Stimulated activated naive CD4-positive, alpha-beta T cell (primary cell): ENCODE measurements at places on chromosomes 1 and 21.

- DNase-seq, result no peak
Observed at GRCh38 chr1:89354205-89354604, 9.7 kb upstream of the GBP6 start.

DNA sequence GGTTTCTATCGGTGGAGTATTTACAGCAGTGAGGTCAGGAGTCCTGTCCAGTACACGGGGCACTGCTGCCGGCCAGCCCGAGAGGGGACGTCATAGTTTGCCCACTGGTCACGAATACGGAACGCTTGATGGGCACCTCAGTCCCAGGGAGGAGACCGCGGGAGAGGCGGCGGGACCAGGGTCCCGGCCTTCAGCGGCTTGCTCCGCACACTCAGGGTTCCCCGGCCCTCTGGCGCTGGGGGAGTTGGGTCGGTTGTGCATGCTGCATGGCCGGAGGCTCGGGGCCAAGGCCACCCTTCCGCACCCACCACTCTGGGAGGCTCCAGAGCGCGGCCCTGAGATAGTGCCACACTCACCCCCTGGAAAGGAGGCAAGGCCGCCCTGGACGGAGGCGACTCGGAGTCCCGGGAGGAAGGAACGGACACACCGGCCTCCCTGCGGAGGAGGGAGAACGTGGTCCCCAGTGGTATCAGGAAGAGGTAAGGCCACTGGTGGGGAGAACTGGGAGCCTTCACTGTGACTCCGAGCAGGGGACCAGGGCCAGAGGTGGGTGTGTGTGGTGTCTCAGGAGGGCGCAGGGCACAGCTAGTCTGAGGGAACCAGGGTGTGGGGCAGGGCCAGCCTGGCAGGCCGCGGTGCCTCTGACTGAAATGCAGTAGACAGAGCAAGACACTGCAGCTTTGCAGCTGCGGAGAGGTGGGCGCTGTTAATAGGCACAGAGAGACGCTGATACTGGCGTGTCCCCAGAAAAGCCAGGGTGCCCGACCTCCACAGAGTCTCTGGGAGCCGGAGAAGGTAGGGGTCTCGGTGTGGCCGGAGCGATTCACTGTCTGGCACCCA lies 28.6 kb upstream of the PRSS38 start:
- DNase-seq, result no peak

DNA sequence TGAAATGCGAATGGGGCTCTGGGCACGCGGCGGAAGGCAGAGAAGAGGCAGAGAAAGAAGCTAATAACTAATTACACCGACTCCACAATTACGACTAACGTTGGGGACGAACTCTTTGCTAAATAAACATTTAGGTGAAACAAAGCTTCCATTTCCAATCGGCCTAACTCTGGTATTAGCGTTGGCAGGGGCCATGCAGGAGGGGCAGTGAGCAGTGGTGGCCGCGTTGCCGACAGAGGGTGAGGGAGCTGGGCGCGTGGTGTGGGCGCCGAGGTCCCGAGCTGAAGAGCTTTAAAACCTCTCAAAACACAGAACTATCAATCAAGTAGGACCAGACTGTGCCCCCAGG lies 553 bp upstream of the NDUFV3 start:
- no peak for DNase-seq

DNA sequence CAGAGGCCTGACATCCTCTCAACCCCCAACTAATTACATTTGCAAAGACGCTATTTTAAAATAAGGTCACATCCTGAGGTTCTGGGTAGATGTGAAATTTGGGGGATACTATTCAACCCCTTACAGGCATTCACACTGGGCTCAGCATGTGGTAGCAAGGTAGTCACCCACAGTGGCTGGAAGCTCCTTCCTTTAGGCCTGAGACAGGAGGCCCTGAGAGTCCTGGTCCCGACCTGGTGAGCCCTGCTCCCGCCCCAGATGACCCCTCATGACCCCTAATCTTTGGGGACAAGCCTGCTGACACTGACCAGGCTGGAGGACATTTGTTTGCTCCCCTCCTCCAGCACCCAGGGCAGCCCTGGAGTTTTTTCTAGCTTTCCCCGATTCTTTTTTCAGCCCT lies 225.9 kb downstream of the DYRK1A start:
- no peak for DNase-seq

- DNase-seq, result no peak
Observed at GRCh38 chr1:241844593-241844992, 3.4 kb upstream of the EXO1 start.

DNA sequence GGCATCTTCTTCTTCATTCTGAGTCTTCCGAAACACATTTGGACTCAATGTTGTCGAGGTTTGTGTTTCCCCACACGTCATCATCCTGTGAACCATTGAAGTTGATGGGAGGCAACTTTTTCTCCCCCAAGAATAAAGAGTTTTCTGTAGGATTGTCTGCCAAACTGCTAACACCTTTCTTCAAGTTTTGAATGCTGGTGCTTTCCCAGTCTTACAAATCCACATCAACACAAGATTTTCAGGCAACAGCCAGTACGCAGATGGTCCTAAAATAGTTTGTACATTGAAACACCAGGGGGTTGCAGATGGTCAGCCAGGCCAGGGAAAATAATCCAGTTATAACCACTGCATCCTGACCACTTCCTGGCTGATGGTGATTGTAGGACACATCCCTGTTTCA lies 187.9 kb downstream of the DISC1 start:
- DNase-seq, result no peak

- no peak for DNase-seq
Observed at GRCh38 chr1:201053155-201053860, 29.8 kb upstream of the KIF21B start.

- DNase-seq, result no peak
Observed at GRCh38 chr1:221778125-221778524, 36.2 kb upstream of the DUSP10 start.

DNA sequence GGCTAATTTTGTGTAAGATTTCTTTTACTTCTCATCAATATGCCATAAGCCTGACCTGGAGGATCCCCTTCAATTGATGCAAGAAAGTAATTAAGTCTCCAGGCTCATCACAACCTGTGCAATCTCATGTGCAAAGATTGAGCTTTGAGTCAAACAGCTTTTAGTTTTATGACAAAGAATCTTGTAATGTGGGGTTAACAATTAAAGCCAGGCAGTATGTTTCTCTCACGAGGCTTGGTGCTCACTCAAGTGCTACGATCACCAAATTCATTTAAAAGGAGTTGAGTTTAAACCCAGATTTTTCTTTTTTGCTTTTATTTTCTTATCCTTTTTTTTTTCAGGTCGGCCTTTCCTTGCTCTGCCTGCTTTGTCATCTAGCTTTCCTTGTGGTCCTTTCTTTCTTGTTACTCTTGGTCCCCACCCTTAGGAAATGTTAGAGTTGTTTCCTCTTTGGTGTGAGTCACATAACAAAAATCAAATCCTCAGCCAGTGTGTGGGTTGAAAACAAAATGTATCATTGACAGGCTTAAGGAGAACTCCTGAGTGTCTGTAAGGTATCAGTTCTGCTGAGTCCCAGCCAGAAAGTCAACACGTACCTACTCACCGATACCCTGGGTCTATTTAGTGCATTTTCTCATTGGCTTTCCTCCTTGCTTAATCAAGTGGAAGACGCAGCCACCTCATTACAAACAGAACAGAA lies 1037.2 kb downstream of the ADGRL2 start:
- no peak for DNase-seq

DNA sequence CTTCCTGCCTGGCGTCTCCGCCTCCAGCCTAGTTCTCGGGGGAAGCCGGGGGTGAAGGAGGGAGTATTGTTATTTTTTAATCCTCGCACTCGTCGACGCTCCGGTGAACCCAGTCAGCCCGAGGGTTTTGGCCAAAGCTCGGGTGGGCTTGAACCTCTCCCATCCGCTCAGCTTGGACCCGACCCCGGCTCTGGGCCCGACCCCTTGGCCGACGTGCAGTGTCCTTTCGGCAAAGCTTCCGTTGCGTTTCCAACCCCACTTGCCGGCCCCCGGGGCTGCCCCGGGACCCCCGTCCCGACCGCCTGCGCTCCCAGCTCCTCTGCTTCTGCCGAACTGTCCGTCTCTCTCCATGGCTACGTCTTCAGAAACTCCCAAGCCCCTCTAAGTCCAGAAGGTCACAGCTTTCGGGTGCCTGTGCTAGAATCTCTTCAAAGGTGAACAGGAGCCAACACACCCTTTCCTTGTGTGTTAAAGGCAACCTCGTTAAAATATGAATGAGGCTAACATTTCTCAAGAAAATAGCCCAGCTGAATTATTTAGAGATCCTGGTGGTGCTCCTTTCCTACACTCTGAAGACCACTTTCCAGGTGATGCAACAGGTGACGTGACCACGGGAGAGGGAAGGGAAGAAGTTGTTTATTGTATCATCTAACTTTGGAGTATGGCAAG lies 647 bp downstream of the DESI2 start:
- no peak for DNase-seq

GRCh38 chr1:43217747-43218146 lies 45.6 kb downstream of the CFAP57 start:
- DNase-seq, result no peak
